ENCODE measurements at places on chromosomes 6 and 20. TPM values are rescaled to one million over a fixed set of nuclear protein-coding genes. Genes with fewer than 3 reads are reported as not detected.
A peak's percentile ranks its signal among the peaks of the same experiment; 100 is the strongest.

DNA sequence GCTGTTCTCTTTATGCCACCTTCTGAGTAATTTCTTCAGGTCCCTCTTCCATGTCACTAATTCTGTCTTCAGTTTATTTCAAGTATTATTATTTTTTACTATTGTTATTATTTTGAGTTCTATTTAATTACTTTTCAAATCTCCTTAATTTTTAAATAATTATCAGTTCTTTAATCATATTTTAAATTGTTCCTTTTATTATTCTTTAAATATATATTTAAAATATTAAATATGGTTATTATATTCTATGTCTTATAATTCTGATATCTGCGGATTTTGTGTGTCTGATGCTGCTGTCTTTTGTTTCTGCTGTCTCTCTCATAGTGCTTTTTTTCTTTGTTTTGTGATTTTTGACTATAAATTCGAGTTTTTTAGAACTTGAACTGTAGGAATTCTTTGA lies 2.2 kb downstream of the POLR1H start:
- DNase-seq, result no peak
- H3K27ac ChIP-seq, result no peak overlapping the region
- H3K27me3 ChIP-seq, result no peaks in the 10 kb centered on the region
- H3K4me3 ChIP-seq, result no peak overlapping the region
- peaks cover 18% of the 10 kb centered on the region for H3K4me1 ChIP-seq

DNA sequence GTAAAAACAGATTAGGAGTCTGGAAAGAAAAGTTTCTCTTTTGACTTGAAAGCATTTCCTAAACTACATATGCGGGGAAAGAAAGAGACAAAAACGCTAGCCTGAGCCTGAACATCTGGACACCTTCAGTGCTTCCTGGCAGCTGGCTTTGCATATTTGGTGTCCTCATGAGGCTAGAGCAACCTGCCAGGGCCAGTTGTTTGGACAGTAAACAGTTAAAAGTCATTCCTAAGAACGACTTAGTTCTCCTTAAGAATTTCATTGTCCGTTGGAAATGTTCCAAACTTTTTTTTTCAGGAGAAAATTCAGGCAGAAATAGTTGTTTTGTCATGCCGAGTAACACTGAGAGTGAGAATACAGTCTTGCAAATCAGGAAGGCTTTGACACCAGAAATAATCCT lies 199.8 kb downstream of the SMOC2 start:
- H3K27ac ChIP-seq, result no peak overlapping the region
- no peaks in the 10 kb centered on the region for H3K4me1 ChIP-seq
- H3K4me3 ChIP-seq, result no peak overlapping the region
- peaks cover 13% of the 10 kb centered on the region for H3K27me3 ChIP-seq

DNA sequence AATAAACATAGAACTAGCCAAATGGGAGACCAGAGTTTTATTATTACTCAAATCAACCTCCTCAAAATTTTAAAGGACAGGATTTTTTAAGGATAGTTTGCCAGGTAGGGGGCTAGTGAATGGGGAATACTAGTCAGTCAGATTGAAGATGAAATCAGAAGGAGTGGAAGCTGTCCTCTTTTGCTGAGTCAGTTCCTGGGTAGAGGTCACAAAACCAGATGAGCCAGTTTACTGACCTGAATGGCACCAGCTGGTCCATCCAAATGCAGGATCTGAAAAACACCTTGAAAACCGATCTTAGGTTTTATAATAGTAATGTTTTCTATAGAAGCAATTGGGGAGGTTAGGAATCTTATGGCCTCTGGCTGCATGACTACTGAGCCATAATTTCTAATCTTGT lies 558.2 kb downstream of the PKHD1 start:
- H3K4me1 ChIP-seq, result no peaks in the 10 kb centered on the region
- no peak for DNase-seq
- no peaks in the 10 kb centered on the region for H3K36me3 ChIP-seq
- no peaks in the 10 kb centered on the region for H3K27me3 ChIP-seq
- no peak overlapping the region for H3K4me3 ChIP-seq

GRCh38 chr6:122749451-122750050 lies 30.0 kb upstream of the FABP7 start:
- no peaks in the 10 kb centered on the region for H3K36me3 ChIP-seq
- H3K4me1 ChIP-seq, result no peaks in the 10 kb centered on the region
- no peak overlapping the region for H3K4me3 ChIP-seq
- DNase-seq, result no peak
- H3K27me3 ChIP-seq, result no peaks in the 10 kb centered on the region
- no peak overlapping the region for H3K27ac ChIP-seq

- no peaks in the 10 kb centered on the region for H3K27me3 ChIP-seq
- no peak overlapping the region for H3K4me3 ChIP-seq
- H3K4me1 ChIP-seq, result no peaks in the 10 kb centered on the region
These were observed 504.5 kb downstream of the HDGFL1 start for GRCh38 chr6:23073821-23074220.

DNA sequence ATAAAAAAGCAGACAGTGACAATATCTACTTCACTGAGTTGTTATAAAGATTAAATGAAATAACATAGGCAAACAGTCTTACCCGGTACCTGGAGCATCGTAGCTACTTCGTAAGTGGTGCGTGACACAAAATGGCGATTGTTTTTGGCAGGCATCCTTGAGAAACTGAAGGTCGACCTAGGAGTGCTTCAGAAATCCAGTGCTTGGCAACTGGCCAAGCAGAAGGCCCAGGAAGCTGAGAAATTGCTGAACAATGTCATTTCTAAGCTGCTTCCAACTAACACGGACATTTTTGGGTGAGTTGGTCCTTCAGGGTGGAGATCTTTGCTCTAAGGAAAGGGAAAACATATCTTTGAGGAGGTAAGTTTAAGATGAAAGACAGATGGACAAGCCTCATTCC lies 4.8 kb downstream of the BPIFA2 start:
- no peak overlapping the region for H3K4me3 ChIP-seq
- H3K36me3 ChIP-seq, result no peaks in the 10 kb centered on the region
- no peaks in the 10 kb centered on the region for H3K27me3 ChIP-seq
- no peak for DNase-seq

DNA sequence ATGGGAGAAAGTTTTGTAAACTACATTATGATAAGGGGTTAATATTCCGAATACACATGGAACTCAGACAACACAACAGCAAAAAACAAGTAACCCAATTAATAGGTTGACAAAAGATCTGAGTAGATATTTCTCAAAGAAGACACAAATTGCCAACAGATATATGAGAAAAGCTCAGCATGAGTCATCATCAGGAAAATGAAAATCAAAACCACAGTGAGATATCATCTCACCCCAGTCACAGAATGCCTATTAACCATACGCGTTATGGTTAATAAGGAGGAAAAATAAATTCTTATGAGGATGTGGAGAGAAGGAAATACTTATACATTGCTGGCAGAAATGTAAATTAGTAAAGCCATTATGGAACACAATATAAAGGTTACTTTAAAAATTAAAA lies 695.0 kb downstream of the COL12A1 start:
- DNase-seq, result no peak
- no peaks in the 10 kb centered on the region for H3K36me3 ChIP-seq
- H3K27me3 ChIP-seq, result no peaks in the 10 kb centered on the region
- no peak overlapping the region for H3K4me3 ChIP-seq
- H3K4me1 ChIP-seq, result no peaks in the 10 kb centered on the region
- H3K27ac ChIP-seq, result no peak overlapping the region

- no peaks in the 10 kb centered on the region for H3K4me1 ChIP-seq
- H3K27ac ChIP-seq, result no peak overlapping the region
- no peaks in the 10 kb centered on the region for H3K36me3 ChIP-seq
- H3K27me3 ChIP-seq, result no peaks in the 10 kb centered on the region
- DNase-seq, result no peak
- H3K4me3 ChIP-seq, result no peak overlapping the region
These were observed 274.3 kb downstream of the COL12A1 start for GRCh38 chr6:74931558-74931957.

DNA sequence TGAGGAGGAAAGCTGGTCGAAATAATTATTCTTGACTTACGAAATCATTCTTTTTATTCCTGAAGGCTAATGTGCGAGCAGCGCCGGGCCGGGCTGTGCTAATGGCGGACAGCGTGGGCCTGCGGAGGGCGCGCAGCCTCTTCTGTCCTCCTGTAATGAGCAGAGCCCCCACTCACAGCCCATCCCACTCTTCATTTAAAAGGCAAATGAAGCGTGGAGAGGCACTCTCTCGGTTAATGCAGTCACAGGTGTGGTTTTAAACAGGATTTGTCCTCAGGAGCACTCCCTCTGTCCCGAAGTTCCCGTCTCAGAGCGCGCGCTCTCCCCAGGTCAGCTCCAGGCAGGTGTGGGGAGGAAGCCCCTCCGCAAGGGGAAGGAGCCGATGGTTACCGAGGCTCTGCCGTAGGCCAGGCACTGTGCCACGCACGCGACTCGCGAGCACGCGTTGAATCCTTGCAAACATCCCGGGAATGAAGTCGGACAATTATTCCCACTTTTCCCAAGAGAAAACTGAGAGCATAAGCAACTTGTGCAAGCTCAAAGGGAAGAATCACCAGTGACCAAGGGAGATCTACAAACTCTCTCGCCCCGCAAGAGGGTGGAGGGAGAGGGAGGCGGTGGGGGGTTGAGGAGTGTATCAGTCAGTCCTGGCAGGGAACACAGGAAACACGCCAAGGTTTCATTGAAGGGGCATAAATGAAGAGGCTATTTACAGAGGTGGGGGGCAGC lies 35.5 kb upstream of the ZFAND3 start:
- H3K27me3 ChIP-seq, result peaks cover 21% of the 10 kb centered on the region
- no peaks in the 10 kb centered on the region for H3K36me3 ChIP-seq
- H3K4me3 ChIP-seq, result peak overlapping the region; percentile 44
- H3K4me1 ChIP-seq, result peaks cover 14% of the 10 kb centered on the region
- no peak overlapping the region for H3K27ac ChIP-seq

GRCh38 chr20:2807019-2807418 lies 6.6 kb upstream of the CPXM1 start:
- no peak overlapping the region for H3K27ac ChIP-seq
- no peak for DNase-seq
- peaks cover 71% of the 10 kb centered on the region for H3K27me3 ChIP-seq
- no peak overlapping the region for H3K4me3 ChIP-seq

GRCh38 chr6:68372991-68373390 lies 262.1 kb upstream of the ADGRB3 start:
- H3K4me3 ChIP-seq, result no peak overlapping the region
- no peak overlapping the region for H3K27ac ChIP-seq
- no peak for DNase-seq
- H3K27me3 ChIP-seq, result no peaks in the 10 kb centered on the region
- no peaks in the 10 kb centered on the region for H3K4me1 ChIP-seq

DNA sequence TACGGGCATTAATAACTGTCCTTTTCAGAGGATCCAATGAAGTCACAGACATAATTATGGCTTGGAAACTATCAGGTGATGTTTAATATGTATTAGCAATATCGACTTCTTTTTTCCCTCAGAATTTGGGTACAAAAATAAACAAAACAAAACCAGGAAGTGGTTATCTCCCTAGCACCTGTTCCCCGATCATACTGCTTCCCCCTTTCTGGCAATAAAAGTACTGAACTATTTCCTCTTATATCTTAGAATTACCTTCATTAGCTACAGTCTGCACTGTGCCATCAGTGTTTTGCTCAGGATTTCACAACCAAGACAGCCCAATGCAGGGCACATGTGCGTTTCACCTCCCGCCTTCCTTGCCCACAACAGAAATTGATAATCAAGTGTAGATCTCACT lies 216.9 kb upstream of the BTBD3 start:
- H3K36me3 ChIP-seq, result no peaks in the 10 kb centered on the region
- no peaks in the 10 kb centered on the region for H3K4me1 ChIP-seq
- no peak overlapping the region for H3K27ac ChIP-seq
- no peaks in the 10 kb centered on the region for H3K27me3 ChIP-seq
- H3K4me3 ChIP-seq, result no peak overlapping the region

GRCh38 chr20:6680854-6681253 lies 86.6 kb upstream of the BMP2 start:
- H3K4me1 ChIP-seq, result no peaks in the 10 kb centered on the region
- H3K27ac ChIP-seq, result no peak overlapping the region
- no peak for DNase-seq
- H3K36me3 ChIP-seq, result no peaks in the 10 kb centered on the region
- no peak overlapping the region for H3K4me3 ChIP-seq
- H3K27me3 ChIP-seq, result no peaks in the 10 kb centered on the region

DNA sequence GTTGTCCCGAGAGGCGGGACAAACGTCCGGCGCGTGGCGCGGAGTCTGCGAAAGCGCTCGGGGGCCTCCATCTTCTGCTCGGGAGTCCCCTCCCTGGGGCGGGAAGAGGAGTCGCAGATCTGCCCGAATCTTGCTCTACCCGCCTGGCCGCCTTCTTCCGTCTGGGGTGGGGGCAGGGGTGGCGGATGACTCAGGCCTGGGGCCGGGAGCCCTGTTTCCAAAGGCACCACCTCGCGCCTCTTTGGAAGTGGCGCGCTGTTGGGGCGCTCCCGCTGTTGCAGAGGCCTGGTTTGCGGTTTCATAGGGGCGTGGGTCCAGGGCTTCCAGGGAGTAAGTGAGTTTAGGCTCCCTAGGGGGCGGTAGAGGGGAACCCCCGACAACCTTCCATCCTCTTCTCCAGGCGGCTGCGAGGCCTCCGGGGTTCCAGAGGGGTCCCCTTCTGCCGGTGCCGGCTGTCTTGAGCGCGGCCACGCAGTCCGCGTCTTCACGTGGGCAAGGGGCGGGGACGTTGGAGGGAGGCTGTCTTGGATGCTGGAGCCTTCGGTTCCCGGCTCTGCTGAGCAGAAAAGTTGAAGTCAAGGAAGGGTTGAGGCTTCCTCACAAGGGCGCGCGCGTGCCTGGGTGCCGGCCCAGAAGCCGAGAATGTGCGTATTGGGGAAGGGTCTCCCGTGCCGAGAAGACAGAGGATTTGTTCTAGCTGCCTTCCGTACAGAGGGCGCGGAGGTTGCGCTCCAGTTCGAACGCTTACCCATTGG lies 2.6 kb upstream of the TFAP2C start:
- DNase-seq, result no peak
- H3K4me1 ChIP-seq, result peaks cover 10% of the 10 kb centered on the region
- H3K4me3 ChIP-seq, result no peak overlapping the region
- H3K27me3 ChIP-seq, result peaks cover 88% of the 10 kb centered on the region

DNA sequence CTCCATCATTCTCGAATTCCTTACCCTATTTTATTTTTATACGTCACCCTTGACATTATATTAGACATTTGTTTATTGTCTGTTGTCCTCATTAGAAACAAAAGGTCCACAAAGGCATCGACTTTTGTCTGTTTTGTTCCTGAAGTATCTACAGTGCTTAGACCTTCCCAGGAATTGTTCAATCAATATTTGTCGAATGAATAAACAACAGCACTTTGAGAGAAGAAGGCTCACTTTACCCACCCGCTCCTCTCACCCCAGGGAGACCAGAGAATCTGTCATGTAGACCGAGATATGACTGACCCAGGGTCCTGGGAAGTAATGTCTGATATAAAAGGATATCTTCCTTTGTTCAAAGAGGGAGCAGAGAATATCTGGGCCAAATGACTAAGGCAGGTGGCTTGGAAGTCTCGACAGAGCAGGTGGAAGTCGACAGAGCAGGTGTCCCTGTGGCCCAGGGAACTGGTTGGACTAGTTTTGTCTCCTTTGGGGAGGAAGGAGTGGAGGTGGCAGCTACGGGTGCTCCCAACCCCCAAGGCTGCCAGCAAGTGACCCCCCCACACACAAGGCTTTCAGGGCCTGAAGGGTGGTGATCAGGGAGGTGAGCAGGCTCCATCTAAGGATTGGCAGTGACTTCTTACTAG lies 14.8 kb upstream of the CHMP4B start:
- peak overlapping the region; percentile 50 for H3K27ac ChIP-seq
- H3K4me3 ChIP-seq, result no peak overlapping the region
- H3K4me1 ChIP-seq, result peaks cover 4% of the 10 kb centered on the region
- H3K27me3 ChIP-seq, result no peaks in the 10 kb centered on the region

The BLCAP gene
- 86.6 TPM for polyA plus RNA-seq

The GABRR1 gene
- polyA plus RNA-seq, result 0.06 TPM

The SLC22A23 gene
- 34.7 TPM for polyA plus RNA-seq

The SLC32A1 gene
- 0.03 TPM for polyA plus RNA-seq

The HLA-DPA1 gene
- polyA plus RNA-seq, result 163 TPM
